Dermis blood vessel endothelial cell (primary cell): ENCODE measurements at places on chromosomes 11 and 22.

DNA sequence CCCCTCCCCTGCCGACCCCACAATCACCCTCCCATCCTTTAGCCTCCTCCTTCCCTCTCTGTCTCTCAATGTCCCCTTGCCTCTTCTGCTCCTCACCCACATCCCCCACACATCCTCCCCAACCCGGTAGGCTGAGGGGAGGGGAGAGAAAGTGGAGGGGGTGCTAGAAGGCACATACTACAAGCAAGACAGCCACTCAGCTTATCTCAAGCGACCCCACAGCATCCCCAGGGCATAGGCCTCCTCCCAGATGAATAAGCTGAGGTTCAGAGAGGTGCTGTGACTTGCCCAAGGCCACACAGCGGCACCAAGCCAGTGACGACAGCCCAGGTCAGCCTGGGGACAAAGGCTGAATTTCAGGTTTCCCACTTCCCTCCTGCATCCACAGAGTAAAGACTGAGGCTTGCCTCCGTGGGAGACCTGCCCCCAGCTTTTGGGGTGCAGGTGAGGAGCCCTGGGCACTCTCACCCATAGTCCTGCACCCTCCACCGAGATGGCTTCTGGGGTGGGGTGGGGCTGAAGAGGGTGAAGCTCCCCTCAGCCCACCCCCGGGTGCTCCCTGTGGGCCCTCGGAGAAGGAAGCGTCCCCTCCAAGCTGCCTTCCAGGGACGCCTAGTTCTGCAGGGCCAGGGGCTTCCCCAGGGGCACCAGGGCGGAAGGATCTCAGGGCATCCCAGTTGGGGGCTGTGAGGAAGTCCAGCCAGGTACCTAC lies 511 bp downstream of the RAC2 start:
- DNase-seq = no peak

GRCh38 chr11:103608566-103608965 lies 427.9 kb upstream of the DDI1 start:
- DNase-seq = no peak

GRCh38 chr11:13311570-13311969 lies 34.0 kb downstream of the BMAL1 start:
- no peak for DNase-seq

- DNase-seq = peak; percentile 70
Observed at GRCh38 chr11:18721561-18722292, 4.3 kb downstream of the IGSF22 start.

DNA sequence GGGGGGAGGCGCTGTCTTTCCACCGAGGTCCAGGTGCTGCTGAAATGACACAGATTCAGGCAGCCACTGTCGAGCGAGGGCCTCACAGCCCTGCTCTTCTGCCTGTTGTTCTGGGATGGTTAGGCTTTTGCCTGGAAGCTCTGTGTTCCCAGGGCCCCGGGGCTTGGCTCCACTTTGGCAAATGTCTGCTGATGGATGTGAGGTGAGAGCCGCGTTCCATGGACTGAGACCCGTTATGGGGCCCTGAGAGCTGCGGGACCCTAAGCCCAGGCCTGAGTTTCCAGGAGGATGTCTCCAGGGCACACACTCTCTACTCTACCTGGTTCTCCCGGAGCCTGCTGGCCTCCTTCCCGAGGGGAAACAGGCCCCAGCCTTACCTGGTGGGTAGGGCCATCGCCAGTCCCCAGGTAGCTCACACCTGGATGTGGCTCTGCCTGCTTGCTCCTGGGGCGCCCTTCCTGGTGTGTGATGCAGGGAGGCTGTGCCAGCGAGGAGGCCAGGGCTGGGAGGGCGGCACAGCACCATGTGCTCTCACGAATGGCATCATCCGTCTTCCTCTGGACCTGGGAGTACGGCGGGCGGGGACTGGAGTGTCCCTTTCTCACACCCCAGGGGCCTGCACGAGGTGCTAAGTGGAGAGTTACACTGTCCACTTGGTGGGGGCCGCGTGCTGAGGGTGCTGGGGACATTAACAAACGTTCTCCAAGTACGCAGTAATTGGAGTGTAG lies 435.5 kb downstream of the TBC1D22A start:
- DNase-seq = no peak

DNA sequence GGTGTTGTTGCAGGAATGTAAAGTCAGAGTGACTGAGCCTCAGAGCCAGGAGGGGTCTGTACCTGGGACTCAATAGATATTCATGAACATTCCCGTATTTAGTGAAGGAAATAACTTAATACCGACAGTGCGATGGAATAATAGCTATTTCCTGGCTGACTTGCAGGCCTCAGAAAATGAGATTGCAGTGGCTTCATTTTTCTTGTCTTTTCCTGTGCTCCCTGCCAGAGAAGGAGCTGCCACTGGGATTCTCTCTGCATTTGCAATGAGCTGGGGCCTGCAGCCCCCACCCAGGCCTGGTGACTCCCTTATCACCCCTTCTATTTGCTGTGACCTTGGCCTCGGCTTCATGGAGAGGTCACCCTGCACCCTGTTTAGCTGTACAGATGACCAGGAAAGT lies 173.4 kb downstream of the MIAT start:
- peak; percentile 32 for DNase-seq

DNA sequence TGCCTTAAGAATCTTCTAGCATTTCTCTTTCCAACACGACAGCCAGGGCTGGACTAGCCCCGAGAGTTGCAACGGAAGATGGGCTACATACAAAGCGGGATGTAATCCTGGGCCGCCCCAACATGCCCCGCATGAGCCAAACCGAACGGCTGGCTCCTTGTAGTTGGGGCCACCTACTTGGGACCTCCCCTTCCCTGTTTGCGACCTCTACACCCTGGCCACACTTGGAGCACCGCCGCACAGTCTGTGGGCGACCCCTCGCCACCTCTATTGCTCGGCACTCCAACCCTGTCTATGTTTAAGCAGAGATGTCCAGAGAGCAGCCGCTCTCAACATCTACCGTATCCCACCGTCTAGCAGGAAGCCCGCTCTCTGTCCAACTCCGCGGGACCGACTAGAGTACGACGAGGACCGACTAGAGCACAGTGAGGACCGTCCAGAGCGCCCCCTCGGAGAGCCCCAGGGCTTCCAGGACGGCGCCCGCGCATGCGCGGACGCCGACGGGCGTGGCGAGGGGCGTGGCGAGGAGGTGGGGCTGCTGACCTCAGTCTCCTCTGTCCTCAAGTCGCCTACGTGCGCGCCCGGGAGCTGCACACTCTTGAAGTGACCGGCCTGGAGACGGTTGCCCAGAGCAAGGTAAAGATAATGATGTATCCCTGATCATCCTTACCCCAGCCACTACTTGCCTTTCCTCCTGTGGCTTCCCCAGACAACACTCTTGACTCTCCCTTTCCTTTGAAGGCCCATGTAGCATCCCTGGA lies 32.3 kb downstream of the NEAT1 start:
- peak; percentile 89 for DNase-seq

DNA sequence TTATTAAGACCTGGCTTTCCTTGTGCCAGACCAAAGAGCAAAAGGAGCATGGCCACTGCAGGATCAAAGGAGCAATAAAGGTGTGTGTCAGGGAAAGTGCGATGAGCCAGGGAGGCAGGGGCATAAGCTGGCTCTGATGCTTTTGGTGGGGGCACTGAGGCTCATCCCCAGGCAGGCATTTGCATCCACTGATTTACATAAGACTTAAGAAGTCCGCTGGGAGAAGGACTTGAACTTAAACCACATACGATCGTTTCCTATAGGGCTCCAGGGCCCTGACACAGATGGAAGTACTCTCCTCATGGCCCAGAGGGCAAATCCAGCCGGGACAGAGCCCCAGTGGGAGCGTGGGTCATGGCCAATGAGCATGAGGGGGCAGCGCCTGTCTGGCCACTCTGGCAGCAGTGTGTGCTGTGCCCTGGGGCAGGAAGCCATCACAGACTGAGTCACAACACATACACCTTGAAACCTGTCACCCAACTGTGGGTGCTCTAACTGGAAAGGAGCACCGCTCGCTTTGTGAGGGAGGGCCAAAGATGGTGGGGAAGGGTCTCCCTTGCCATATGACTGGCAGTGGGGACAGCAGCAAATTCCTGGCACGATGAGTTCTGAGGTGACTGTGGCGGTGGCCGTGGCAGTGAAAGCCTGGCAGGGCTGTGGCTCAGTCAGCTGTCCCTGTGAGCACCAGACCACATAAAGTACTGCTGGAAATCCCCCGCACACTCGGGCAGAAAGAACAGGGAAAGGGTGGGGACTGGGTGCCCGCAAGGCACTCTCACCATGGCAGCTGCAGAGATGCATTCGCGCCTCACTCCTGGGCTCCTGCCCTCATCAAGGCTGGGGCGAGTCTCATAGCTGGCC lies 79.4 kb upstream of the LMO1 start:
- DNase-seq = no peak

DNA sequence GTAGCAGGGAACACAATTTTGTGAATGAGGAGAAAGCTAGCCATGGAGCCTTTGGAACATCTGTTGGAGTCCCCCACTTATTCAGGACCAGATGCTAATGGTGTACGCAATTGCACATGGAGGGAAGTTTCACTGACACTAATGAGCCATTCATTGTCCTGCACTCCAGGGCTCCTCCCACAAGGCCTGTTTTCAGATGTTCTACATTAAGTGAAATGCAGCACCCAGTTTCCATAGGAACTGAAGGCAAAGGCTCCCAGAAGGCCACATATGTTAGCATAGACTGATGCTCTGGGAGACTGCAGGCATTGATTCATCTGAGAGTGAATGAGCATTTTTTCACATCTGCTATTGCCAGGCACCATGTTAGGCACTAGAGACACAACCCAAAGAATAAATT lies 399.5 kb downstream of the ETS1 start:
- DNase-seq = no peak

GRCh38 chr11:2701898-2702434 lies 2.2 kb upstream of the KCNQ1OT1 start:
- no peak for DNase-seq

GRCh38 chr11:107713009-107713408 lies 1.2 kb upstream of the SLN start:
- no peak for DNase-seq

GRCh38 chr11:85132851-85133585 lies 494.1 kb downstream of the DLG2 start:
- DNase-seq = no peak

DNA sequence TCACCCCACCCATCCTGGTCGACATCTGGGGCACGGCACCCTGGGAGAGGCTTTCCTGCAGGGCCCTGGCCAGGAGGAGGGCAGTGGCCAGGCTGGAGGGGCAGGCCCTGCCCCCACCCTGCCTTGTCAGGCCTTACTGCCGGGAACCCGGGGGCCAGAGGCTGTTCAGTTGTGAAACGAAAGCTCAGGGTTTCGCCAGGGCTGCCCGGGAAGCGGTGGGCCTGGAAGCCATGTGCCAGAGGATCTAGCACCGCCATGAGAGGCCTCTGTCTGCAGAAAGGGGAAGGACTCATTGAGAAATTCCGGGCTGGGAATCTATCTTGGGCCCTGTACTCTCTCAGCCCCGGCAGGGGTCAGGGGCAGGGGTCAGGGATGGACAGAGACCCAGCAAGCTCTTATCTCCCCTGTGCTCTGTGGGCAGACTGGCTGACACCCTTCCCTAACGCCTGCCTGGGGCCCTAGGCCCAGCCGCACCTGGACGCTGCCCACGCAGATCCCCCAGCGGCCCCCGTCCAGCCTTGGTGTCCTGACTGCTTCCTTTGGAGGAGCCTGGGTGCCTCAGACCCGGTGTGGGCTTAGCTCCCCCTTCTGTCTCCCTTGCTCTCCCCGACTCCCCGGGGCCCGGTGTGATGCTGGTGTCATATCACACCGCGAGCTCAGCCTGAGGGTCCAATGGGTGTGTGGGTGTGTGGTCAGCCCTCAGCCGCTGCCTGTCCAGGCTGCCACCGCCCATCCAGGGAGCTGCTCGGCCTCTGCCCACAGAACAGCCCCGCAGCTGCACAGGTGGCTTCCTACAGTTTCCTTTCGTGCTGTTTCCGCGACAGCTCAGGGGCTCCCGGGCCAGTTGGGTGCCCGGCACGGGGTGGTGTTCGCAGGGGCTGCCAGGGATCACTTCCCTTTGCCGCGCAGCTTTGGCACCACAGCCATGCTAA lies 6.5 kb downstream of the PIM3 start:
- DNase-seq = peak; percentile 39

DNA sequence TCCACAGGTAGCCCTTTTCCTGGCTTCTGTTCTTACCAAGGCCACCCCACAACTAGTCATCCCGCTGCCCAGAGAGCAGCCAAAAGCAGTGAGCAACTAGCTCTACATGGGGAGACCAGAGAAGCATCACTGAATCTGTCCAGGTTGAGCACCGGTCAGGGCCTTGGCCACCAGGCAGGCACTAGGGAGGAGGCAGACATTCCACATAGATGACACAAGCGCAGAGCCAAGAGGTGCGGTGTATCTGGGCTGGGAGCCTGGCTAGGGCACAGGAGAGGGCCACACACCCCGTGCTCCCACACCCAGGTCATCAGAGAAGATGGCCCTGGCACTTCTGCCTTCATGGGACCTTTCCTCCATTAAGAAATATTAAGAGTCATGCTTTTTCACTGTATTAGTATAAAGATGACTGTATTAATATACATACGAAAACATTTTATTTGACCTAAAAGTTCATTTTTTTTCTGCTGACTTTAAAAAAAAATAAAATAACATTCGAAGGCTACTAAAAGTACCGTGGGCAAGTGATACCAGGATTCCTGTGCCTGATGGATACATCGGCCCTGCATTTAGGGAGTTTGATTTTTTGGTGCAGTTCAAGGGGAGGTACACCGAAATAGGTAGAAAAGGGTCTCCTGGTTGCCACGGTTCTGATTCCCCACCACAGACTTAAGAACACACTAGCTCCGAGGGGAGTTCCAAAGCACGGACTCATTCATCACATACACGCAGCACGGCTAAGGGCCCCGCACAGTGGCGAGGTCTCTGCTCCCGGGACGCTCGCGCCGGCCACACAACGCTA lies 1.2 kb downstream of the DGCR2 start:
- DNase-seq = peak; percentile 37

DNA sequence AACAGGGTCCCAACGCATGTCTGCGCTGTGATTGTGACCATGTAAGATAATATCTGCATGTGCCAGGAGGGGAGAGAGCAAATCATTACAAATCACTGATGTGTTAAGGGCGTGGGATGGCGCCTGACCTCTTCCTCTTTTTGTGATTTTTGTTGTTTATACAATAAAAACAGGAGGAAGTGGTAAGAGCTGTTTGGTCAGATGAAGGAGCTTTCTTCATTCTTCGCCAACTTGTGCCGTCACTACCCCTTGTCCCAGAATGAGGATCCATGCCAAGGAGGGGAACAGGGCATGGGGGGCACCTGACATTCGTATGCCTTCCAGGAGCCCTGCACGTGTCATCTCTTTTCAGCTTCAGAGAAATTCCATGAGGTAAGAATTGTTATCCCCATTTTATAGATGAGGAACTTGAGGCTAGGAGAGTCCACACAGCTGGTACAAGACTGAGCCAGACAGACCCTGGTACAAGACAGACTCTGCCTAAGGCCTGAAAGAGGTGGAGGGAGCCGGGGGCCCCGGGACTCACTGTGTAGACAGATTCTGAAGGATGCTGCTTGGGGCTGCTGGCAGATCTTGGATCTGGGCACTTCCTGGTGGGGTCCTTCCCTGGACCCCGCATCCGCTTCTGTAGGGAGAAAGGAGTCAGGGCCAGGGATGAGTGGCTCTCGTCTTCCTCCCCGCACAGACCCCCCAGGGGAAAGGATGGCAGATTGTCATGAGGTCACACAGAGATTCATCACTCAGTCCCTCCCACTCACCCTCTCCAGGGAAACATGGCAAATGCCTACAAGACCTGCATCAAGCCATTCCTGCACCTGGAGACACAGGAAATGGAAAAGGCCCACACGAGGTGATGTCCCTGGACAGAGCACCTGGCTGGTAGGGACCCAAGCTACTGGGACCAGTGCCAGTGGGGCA lies 34.6 kb downstream of the NFAM1 start:
- peak; percentile 35 for DNase-seq

- no peak for DNase-seq
Observed at GRCh38 chr11:45817191-45817590, 12.2 kb downstream of the SLC35C1 start.

GRCh38 chr11:67043572-67044349 lies 12.9 kb upstream of the RHOD start:
- DNase-seq = no peak
